ENCODE measurements at places on chromosomes 12 and 14.

GRCh38 chr12:71108355-71108754, 49.4 kb downstream of the TSPAN8 start:
- no peak for DNase-seq

- DNase-seq = no peak
These were observed 73.4 kb downstream of the SLC38A4 start for GRCh38 chr12:46752396-46752795.

GRCh38 chr14:56199982-56200577, 81.9 kb downstream of the PELI2 start:
- DNase-seq = no peak

DNA sequence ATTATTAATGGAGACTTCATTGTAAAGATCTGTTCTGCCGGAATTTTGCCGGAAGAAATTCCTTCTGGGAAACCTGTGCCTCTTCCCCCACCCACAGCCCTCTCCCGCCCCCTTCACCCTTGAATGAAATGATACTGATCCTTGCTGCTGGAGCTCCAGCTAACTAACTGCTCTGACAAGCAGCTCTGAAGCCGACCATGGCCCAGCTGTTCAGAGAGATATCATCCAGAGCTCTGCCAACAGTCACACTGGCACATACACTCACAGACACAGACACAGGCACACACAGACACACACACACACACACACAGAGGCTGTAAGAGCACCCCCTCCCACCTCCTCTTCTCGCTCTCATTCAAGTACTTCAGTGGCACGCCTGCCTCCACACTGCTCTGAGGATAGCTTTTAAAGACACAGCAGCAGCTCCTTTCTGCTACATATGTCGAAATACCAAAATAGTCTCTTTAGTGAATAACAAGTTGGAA, 88.6 kb downstream of the R3HDM2 start:
- no peak for DNase-seq

GRCh38 chr14:96711559-96712267, 85.5 kb upstream of the VRK1 start:
- DNase-seq = no peak

DNA sequence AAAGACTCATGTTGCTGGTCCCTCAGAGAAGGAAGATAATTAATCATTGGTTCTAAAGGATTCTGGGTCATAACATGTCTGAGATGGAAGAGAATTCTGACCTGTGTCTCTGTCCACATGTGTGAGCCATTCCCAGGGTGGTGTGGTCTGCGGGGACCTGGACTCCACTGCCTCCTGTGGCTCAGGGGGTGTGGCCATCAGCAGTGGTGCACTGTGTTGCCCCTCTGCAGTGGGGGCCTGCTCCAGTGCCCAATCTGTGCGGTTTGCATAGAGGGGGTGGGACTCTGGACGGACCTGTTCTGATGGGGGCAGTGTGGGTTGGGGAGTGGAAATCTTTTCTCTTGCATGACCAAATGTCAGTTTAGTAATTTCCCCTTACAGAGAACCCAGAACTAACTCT, 13.5 kb downstream of the KRT85 start:
- DNase-seq = no peak

DNA sequence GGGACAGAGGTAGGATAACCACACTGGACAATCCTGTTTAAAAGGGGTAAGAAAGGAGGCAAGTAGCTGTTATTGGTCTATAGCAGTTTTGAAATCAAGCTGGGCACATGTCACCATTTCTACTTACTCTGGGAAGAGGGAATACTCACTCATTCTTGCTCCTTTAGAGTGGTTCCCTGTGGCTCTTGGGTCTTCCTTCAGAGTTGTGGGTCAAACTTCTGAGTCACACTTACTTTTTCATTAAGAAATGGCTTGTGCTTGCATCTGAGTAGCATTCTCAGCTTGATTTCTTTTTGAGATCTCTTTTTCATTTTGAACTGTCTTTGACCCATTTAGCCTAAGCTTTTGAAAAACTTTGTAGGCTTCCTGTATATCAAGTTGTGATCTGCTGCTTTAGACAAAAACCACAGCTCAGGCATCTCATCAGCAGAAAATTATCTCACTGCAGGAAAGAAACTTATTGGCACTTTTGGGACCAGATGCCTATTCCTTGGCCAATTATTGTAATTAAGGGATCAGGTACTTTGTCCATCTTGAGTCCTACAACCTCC, 122.2 kb downstream of the AEBP2 start:
- no peak for DNase-seq

- no peak for DNase-seq
These were observed 47.8 kb upstream of the KIF21A start for GRCh38 chr12:39490500-39491282.

DNA sequence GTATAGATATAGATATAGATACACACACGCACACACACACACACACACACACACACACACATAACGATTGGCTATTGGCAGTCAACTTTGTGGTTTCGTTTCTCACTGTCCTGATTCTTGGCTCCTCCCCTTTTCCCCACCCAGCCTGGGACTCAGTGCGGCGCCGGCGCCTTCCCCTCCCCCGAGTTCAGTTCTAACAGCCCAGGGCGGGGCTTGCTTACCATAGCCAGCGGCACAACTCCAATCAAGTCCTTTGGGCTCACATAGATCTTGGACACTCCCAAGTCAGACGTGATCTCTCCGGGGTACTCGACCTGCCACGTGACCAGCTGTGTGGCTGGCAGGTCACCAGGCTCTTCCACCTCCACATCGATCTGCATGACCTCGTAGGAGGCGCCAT, 484.1 kb downstream of the GLT1D1 start:
- no peak for DNase-seq

- peak; percentile 81 for DNase-seq
These were observed 3.7 kb downstream of the ZFP36L1 start for GRCh38 chr14:68788996-68789820.

- DNase-seq = no peak
These were observed 13.3 kb downstream of the PPP4R3A start for GRCh38 chr14:91496790-91497189.

GRCh38 chr14:77353469-77354141, 23.3 kb downstream of the TMED8 start:
- DNase-seq = no peak

DNA sequence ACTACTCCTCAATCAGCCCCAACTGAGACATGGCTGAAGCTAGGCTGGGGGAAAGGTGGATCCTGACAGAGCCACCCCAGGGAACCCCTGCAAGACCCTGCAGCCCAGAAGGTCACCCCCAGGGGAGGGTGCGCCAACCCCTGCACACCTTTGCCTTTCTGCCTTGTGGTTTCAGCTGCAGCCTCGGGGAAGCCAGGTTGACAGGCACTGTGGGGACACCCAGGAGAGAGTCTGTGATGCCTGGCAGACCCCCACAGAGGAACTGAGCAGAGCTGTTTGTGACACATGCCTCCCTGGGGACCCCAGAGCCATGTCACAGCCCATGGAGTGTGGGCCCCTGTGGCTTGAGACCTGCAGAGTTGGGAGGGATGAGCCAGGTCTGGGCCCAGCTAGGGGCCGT, 11.8 kb upstream of the HHIPL1 start:
- no peak for DNase-seq

DNA sequence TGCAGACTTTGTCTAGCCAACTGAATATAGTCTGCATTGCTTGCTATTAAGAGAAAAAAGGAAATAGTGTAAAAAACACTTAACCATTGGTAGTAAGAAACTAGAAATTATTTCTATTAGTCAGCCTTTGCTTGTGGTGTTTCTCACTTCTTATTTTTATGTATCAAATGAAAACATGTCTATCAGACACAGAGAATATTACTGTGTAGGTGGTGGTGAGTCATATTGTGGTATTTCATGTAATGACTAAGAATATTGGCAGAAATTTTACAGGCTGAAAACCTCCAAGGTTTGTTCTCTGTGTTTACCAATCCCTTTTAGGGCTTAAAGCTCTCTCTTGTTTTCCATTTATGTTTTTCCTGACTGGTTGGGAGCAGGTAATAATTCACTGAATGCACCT, 87.2 kb downstream of the DAAM1 start:
- no peak for DNase-seq

DNA sequence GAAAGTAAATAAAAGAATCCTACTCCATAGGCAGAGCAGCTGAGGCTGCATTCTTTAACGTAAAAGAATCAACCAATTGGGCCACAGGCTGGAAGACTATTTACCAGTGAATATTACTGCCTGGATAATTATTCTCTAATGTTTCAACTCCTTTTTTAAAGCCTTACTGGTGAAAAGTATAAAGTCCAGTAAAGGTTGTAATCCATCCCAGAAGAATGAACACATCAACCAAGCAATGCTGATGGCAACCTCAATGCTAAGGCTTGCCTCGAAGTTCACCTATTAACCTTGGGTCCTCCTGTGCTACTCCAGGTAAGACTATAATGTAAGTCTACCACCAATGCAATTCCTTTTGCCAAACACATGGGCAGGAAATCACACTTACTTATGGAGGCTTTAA, 77.3 kb downstream of the ATXN2 start:
- no peak for DNase-seq

GRCh38 chr12:26520869-26521268, 312.1 kb downstream of the ITPR2 start:
- DNase-seq = no peak

- no peak for DNase-seq
These were observed 1.7 kb upstream of the CFAP251 start for GRCh38 chr12:121916719-121917118.

- DNase-seq = no peak
These were observed 19.0 kb upstream of the NDUFA12 start for GRCh38 chr12:95022477-95022876.

DNA sequence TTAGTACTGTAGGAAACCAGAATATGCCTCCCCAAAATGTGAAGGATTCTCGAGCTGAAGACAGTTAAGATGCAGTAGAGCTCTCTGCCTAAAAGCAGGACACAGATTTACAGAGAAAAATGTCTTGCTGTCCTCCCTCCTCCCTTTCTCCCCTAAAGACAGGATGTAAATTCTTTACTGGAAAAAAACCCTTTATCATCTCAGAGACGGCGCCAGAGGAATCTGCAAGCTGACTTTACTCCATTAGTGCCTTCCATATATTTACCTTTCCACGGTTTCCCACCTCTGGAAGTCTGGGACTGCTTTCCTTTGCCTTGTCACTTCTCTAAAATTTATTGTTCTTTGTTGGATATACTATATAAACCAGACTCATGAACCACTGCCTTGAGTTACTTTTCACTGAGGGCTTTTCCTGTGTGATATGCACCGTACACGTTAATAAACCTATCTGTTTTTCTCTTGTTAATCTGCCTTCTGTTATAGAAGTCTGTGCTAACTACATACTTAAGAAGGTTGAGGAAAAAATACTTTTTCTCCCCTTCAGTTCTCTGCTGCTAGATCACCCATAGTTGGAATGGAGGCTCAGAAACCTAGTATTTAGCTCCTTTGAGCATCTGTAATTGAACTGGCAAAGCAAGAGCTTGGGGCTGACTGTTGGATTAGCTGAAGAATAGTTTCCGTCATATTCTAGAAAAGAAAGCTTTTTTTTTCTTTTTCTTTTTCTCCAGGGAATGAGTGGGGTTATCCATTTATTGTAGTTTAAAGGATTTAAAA, 99.9 kb downstream of the RAD51B start:
- no peak for DNase-seq

DNA sequence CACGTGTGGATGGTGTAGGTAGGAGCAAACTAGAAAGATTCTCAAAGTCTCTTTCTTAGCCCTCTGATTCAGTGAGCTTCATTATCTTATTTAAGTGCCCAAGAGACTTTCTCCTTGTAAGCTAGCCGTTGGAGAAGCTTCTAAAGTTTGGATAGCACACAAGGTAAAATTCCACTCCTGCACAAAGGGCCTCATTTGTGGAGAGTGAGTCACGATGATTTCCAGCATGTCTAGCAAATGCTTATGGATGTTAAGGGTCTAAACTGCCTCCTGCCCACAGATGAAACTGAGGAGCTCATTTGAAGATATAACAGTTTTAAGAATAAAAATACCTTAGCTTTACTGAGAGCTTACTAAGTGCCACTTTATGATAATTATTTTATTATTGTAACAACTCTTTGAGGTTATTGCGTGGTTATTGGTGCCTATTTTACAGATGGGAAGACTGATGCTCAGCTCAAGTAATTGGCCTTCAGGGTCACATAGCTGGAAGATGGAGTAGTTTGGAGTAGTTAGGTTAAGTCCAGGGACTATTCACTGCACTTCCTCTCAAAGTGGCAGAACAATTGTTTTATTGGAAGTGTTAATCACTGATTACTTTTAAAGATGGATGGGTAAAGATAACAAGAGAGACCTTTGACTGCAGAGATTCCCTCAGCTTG, 78.7 kb upstream of the HIF1A start:
- no peak for DNase-seq

DNA sequence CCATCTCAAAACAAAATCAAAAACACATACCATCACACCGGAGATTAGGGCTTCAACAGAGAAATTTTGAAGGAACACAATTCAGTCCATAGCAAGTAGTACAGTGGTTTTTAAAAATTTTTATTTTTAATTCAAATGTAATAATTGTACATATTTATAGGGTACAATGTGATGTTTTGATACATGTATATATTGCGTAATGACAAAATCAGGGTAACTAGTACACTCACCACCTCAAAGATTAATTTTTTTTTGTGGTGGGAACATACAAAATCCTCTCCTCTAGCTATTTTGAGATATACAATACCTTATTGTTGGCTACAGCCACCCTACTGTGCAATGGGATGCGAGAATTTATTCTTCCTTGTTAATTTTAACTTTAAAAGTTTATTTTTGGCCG, 26.0 kb upstream of the ETFBKMT start:
- no peak for DNase-seq

- DNase-seq = no peak
These were observed 21.6 kb upstream of the CACNA2D4 start for GRCh38 chr12:1939801-1940607.

DNA sequence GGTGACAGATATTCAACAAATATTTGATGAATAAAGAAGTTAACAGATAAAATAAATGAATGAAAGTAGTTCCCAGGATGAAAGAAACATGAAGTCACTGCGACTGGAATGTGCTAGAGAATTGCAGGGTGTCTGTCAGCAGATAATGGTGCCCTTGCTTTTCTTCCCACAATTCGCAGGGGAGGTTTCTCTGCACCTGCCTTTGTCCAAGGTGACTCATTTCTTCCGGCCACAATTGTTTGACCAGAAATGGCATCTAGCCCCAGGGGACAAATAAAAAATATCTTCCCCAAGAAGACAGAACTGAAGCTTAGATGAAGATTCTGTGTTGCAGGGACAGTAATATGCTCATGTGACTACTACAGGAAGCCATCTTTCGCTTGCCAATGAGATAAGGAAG, 316.1 kb upstream of the TBX3 start:
- no peak for DNase-seq

DNA sequence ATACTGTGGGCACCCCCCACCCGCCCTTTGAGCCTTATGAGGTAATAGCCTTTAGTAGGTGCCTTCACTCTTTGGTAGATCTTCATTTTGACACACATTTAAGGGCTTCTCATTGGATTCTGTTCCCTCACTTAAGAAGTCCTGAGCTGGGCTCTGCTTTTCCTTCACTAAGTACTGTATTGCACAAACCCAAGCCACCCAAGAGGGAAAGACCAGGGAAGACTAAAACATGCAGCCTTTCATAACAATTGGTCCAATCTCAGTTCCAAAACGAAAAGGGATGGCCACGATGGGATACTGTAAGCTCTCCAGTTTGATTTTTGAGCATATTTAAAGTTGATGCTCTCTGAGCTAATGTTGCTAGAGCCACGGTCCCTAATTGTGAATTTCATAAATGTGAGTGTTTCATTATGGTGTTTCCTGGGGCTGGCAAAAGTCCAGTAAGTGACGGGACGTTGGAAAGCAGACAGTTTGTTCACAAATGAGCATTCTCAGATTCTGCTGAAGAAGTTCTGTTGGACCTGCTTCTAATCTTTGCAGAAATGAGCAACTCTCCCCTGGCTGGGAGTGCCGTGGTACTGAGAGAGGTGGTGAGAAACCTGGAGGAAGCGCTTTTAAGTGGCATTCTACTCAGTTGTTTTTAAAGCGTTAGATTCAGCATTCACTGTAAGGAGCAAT, 9.4 kb downstream of the SSPN start:
- no peak for DNase-seq
